Activated CD8-positive, alpha-beta memory T cell treated with anti-CD3 and anti-CD28 coated beads for 4 hours (primary cell): ENCODE measurements at places on chromosomes 16 and 17.
A peak's percentile ranks its signal among the peaks of the same experiment; 100 is the strongest.

GRCh38 chr16:22326771-22327445, 29.7 kb downstream of the POLR3E start:
- DNase-seq = no peak

GRCh38 chr17:71677439-71677838, 443.4 kb upstream of the SOX9 start:
- DNase-seq = no peak

DNA sequence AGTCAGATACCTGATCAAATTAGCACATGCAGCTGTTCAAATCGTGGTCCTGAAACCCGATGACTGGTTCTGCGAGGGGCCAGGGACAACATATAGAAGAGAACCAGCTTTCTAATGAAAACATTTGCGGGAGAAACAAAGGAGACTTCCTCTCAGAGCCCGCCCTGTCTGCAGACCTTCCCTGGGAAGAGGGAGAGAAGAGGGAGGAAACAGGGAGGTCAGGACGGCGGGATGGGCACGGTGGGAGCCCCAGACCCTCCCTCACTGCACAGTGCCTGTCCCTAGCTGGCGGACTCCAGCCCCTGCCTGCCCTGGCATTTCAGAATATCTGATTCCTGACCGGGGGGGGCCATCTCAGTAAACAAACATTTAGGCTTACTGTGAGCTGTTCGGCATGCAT, 317.3 kb downstream of the FOXL1 start:
- no peak for DNase-seq

DNA sequence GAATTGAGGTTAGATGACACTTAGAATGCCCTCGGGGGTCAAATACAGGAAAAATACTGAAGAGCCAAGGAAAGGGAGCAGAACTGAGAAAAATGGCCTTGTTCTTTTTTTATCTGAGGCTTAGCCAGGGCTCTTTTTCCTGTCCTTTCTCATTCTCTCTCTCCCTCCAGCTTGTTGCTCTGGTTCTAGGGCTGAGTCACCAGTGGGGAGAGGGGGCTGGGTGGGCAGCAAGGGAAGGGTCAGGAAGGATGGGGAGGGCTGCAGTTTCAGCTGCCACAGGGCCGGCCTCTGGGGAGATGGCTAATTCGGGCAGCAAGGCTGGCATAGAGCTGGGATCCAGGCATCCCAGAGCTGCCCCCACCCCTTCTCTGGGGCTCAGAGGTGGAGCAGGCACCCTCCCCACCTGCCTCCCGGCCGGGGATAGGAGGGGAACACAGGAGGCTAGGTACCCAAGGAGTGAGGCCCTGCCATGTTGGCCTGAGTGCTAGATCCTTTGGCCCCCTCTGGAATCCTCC, 3.9 kb downstream of the ITGA3 start:
- DNase-seq = no peak

- no peak for DNase-seq
Measured at GRCh38 chr16:6335072-6335471, 997.6 kb upstream of the RBFOX1 start.

DNA sequence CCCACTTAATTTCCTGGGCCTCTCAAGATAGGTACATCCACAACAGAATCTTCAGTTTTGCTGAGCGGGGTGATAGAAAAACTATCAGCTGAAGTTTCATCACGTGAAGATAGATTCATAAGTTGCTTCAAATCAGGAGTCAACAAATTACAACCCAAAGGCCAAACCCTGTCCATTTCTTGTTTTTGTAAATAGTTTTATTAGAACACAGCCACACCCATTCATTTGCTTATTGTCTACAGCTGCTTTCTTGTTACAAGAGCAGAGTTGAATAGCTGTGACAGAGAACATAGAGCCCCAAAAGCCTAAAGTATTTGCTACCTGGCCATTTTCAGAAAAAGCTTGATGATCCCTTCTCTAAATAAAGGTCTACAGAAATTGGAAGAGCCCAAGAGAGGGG, 300.1 kb upstream of the CDH5 start:
- DNase-seq = no peak

DNA sequence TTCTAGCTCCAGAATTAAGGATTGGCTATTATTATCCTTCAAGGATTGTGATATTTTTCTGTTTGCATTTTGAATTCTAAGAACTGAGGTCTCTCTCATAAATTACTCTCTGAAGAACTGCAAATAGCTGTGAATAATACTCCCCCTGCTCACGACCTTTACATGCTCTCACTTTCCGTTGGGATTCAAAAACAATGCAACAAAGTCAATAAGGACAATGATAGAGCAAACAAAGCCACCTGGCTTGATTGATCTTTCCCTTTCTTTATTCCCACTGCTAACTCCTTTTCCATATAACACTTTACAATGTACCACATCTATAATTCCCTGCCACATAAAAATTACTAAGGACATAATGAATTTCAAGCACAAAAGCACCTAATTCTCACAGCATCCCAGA, 523.0 kb upstream of the CA10 start:
- DNase-seq = no peak

- DNase-seq = no peak
Measured at GRCh38 chr17:3809135-3809534, 8.1 kb upstream of the ITGAE start.

DNA sequence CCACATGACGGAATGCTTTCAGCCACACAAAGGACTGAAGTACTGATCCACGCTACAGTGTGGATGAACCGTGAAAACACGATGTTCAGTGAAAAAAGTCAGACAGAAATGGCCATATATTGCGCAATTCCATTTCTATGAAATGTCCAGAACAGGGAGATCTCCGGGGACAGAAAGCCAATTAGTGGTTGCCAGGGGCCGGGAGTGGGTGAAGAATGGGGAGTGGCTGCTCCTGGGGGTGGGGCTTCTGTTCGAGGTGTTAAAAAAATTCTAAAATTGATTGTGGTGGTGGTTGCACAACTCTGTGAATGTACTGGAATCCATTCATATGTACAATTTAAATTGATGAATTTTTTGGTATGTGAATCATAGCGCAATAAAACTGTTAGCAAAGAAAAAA, 154.8 kb upstream of the HSBP1 start:
- DNase-seq = no peak

DNA sequence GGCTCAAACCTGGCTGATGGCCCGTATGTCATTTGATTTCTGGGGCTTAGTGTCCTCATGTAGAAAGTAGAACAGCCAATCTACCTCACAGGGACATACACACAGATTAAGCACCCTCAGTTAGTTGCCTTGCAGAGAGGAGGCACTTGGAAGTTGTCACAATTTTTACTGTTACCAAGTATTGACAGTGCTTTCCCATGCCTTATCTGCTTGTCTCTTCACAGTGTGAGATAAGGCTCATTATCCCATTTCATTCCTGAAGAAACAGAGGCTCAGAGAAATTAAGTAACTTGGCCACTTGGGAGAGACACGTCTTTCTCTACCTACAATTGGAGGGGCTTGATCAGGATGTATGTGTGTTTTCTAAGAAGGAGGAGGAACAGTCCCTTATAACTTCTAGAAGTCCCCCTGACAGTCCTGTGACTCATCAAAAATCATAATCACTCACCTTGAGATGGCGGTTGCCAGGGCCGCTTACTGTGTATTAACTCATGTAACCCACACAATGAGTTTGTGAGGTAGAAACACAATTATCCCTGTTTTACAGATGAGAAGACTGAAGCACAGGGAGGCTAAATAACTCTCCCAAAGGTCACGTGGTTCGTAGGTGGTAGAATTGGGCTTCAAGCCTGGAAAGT, 56.9 kb upstream of the LHX1 start:
- no peak for DNase-seq

- DNase-seq = no peak
Measured at GRCh38 chr16:74605332-74605731, 1.6 kb downstream of the GLG1 start.

- no peak for DNase-seq
Measured at GRCh38 chr16:30494709-30495108, 22.2 kb downstream of the ITGAL start.

DNA sequence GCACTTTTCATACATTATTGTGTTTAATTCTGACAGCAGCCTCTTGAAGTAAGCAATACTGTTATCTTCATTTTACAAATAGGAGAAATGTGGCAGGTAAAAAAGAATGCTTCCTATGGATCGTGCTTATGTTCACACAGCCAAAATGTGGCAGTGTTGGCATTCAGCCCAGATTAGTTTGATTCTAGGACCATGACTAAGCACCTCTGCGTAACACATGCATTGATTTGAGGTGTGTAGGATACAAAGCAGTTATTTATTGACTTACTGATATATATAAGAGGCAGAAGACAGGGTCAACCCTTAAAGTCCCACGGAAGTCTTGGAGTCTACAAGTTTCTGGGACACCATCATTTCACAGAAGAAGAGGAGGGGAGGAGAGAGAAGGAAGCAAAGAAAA, 1144.4 kb upstream of the GOT2 start:
- DNase-seq = no peak

GRCh38 chr16:69538808-69539207, 27.0 kb upstream of the NFAT5 start:
- no peak for DNase-seq

- DNase-seq = no peak
Measured at GRCh38 chr17:47318197-47318918, 5.4 kb upstream of the EFCAB13 start.

GRCh38 chr16:21301168-21301894, 23.2 kb upstream of the CRYM start:
- no peak for DNase-seq

DNA sequence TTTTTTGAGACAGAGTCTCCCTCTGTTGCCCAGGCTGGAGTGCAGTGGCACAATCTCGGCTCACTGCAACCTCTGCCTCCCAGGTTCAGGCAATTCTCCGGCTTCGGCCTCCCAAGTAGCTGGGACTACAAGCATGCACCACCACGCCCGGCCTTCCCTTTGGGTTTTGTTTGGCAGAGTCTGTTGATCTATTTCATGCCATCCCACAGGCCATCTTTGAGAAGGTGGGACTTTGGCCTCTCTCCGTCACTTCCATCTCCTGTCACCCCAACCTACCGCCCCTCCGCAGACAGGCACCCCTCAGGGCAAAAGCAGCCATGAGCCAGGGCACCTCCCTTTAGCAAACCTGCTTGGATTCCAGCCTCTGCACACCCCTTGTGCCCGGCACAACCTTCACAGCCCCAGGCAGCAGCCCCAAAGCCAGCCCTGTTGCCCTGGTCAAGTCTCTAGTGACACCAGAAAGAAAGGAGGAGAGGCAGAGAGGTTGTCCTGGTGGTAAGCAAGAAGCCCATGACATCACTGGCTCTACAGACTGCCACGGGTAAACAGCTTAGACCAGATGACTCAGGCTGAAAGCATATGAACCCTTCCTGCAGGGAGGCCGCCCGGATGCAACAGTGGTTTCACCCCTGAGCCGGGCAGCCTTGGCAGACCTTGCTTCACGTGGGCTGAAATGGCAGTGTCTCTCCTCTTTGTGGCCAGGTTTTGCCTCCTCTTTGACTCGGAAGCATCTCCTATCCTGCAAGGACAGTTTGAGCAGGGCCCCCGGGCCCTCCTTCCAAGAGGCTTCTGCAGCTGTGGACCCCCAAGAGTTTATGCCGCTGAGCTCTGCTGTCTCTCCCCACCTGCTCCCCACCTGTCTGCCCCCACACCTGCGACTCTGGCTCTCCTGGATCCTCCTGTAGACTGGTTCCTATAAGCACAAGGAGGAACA, 8.1 kb upstream of the TIMP2 start:
- DNase-seq = peak; percentile 13

- no peak for DNase-seq
Measured at GRCh38 chr16:79018650-79019429, 581.7 kb downstream of the MAF start.

GRCh38 chr16:85901773-85902365, 2.9 kb downstream of the IRF8 start:
- DNase-seq = no peak

DNA sequence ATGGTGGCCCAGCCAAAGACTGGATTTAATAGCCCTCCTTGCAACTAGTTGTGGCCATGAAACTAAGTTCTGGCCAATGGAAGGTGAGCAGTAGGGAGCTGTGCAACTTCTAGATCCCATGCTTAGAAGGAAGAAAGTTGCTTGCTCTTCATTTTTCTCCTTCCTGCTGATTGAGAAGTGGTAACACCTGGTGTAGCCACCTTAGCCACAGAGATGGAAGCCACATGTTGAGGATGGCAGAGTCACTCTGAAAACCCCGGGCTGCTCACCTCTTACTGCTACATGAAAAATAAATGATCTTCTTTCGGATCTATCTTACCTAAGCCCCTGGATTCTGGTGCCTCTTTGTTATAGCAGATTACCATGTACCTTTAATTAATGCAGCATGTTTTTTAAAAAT, 10.3 kb upstream of the ATP5MC1 start:
- DNase-seq = no peak

- no peak for DNase-seq
Measured at GRCh38 chr17:57356153-57356718, 99.9 kb downstream of the MSI2 start.

DNA sequence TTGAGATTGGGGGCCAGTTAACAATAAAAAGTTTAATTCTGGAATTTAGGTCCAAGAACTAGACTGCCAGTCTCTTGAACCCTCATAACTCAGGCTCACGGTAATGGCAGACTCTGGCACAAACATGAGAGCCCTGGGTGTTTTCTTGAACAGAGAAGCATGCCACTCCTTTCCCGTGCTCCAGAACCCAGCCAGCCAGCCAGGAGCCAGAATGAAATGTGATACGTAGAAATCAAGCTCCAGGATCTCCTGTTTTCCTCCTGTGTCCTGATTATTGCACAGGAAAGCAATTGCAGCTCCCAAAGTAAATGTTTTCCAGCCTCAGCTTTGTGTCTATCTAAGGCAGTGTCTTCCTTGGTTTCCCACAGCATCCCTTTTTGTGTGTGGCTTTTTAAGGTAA, 46.2 kb upstream of the NOL11 start:
- no peak for DNase-seq

DNA sequence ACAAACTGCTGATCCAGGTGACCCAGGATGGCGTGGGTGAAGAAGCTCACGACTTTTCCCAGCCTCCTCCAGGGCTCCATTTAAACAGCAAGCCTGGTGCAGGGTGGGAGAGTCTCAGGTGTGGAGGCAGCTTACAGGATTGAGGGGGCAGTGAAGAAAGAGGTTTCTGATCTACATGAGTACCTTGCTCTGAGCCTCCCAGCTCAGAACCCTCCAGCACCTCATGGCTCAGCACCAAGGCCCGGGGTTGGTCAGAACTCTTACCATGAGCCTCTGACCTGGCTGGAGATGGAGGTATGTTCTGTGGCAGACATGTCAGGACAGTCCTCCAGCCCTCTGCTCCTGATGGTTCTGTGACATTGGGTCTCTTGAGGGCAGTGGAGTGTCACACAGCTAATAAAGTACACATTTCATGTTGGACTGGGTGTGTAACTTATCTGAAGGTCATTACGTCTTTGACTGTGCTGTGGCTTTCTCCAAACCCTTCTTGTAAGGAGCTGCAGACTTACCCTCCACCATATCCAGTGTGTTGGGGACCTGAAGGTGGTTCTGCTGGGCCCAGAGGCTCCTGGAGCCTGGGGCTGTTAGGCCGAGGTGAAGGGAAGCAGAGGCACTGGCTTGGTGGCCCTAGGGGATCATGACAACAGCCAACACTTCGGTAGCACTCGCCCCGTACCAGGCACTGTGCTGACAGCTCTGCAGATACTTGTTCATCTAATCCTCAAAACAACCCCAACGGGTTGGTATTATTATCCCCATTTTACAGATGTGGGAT, 3.8 kb upstream of the DCAF7 start:
- DNase-seq = no peak
